Activated CD8-positive, alpha-beta memory T cell treated with anti-CD3 and anti-CD28 coated beads, Interleukin-2, amount 50 U/mL, for 4 hours (primary cell): ENCODE measurements at places on chromosomes 5 and 9.

- DNase-seq = no peak
Observed at GRCh38 chr9:124029617-124030016, 18.0 kb downstream of the LHX2 start.

DNA sequence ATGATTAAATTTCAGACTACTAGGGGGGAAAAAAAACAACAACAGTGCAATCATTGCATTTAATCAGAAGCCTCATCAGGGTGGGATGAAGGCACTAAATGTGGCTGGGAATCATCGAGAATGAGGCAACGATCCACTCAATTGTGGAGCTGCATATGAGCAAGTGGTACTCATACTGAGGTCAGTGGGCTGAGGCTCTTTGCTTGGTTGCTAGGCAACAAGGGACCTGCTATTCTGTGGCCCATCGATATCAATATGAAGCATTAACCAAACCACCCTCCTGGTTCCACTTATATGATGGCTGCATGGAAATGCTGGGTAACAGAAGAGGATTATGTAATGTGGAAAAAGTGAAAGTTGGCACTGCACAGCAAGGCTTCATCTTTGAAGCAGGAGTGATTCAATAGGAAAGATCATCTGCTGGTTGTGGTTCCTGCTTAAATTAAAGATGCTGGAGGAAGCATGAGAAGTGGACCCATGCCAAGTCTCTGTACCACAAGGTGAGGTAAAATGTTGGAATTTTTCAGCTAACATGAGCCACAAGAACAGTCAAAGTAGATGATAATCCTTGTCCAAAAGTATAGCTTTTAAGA is 159.8 kb upstream of the HMHB1 start:
- DNase-seq = no peak

- no peak for DNase-seq
Observed at GRCh38 chr5:111730659-111731382, 26.2 kb downstream of the NREP start.

DNA sequence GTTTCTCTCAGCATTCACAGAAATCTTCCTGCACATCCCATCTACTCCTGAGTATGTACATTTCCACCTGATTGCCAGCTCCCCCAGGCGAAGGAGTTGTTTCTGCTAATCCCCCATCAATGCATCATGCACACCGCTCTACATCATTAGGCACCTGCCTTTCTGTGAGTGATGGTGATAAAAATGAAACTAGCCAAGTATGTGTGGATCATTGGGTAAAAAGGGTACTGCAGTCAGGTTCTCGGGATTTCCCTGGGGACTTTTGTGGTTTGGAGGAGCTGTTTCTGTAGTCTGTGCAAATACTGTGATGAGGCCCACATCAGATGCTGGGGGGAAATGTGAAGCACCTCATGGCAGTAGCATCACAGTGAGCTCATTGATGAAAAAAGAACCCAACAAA is 30.4 kb downstream of the CAMK4 start:
- DNase-seq = peak; percentile 63

- no peak for DNase-seq
Observed at GRCh38 chr5:10355071-10355889, 1.8 kb downstream of the MARCHF6 start.

- DNase-seq = no peak
Observed at GRCh38 chr5:56973473-56973872, 21.6 kb upstream of the MIER3 start.

GRCh38 chr5:168320805-168321204 is 29.4 kb downstream of the WWC1 start:
- DNase-seq = no peak

DNA sequence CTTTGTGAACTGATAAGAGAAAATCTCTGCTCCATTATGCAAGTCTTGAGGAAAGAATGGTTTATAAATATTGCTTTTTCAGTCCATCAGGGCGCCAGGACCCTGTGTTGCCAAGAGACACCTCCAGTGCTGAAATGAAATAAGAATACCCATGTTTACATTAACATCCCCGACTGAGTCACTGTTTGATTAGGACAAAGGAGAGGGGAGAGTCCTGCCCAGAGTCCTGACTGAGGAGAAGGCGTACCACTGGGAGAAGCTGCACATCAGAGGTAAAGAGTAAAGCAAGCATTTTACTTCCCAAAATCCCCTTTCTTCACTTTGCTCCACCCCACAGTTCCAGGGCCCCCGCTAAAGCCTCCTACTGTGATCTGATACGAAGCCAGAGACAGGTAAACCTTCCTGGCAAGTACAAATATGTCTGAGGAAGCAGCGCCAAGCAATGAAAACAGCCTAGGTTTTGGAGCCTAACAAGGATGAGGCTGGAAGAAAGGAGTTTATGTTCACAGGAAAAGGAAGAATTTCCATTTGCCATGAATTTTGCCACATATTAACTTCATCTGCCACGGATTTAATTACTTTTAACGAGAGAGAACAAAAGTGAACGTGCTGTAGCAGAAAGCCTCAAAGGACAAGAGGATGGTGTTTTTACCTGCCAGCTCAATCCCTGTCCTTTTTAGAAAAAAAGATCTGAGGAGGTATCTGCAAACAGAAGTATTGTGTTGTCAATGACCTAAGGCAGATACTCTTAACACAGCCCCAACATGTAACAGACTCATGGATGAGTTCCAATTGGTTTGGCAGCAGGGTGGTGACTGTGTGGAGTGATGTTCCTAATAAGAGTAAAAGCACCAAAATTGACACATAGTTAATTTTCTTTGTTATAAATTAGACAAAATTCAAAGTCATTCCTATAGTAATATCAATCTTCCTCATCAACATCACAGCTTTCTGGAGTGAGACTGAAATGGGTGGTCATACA is 209.4 kb upstream of the TLE4 start:
- DNase-seq = no peak

DNA sequence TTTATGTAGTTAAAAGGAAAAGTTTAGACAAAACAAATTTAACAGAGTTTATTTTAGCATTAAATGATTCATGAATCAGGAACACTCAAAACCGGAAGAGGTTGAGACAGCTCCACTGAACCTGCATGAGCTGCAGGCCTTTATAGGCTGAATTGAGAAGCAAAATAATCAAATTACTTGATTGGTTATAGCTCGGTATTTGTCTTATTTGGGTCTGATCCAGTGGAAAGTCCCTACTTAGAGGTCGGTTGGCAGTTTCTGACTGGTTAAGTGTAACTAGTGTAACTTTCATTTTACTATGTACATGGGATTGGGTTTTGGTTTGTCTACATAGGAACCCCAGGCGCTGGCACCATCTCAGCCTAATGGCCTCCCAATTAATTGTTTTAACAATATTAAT is 74.1 kb upstream of the PIK3R1 start:
- DNase-seq = no peak

DNA sequence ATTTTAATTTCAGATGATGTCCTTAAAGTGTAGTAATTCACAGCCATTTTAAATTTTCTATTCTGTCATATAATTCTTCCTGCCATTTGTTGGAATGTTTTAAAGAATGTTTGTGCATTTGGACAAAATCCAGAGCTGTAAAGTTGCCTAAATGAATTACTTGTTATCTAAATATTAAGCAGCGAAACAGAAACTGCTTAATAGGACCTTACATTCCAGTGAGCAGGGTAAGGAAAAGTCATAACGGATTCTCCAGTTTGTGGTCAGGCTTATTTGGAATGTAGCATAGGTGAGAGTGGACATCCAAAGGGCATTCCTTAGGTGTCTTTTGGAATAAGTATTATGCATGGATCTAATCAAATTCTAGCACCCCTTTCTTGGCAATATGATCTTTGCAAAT is 410.4 kb upstream of the PTPRD start:
- DNase-seq = no peak

- DNase-seq = no peak
Observed at GRCh38 chr5:107302441-107302840, 368.3 kb downstream of the EFNA5 start.

DNA sequence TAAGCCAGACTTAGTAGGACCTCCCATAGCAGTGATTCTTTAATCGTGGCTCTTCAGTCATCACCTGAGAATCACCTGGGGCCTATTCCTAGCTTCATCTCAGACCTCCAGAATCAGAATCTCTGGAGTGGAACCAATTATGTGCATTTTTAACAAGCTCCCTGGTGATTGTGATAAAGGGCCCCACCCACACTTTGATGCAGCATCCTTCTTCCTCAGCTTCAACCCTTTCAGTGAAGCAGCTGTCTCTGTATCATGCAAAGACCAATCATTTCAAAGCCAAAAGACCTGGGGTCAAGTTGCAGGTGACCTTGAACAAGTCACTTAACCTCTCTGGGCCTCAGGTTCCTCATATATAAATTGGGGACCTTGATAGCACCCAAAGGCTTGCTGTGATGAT is 17.1 kb downstream of the FBXO10 start:
- DNase-seq = no peak

DNA sequence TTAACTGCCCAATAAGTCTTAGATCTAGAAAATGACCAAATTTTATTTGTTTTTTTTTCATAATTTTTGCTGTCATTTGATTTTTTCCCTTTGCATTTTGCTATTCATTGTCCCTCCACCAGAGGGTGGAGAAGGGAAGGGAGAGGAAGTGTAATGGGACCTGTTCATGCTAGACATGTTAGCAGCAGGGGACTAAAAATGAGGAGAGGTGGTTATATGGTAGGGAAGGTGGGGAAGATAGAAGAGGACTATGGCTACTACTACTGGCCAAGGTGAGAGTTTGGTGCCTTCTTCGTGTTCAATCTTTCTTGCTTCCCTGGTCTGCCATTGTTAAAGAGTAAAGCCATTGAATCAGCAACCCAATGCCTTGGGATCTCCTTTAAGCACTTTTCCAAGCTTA is 6.4 kb downstream of the GRIA1 start:
- DNase-seq = no peak

- no peak for DNase-seq
Observed at GRCh38 chr5:37088009-37088408, 161.2 kb downstream of the CPLANE1 start.

GRCh38 chr5:133081703-133082102 is 29.9 kb downstream of the HSPA4 start:
- no peak for DNase-seq

GRCh38 chr5:61295365-61295764 is 36.7 kb upstream of the ZSWIM6 start:
- no peak for DNase-seq

DNA sequence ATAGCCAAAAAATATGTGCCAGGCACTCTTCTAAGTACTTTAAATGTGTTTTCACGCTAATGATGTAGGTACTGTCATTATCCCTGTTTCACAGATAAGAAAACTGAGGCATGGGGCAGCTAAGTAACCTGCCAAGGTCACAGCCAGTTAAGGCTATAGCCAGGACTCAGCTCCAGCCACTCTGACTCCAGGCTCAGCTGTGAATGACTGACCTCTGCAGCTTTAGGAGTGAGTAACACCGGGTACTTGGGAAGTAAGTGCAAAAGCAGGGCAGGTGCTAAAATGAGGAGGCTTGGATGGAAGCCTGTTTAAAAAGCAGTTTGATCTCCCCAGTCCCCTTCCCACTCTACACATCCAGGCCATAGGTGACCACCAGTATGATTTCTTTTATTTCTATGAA is 10.6 kb upstream of the SHC3 start:
- DNase-seq = no peak

- DNase-seq = no peak
Observed at GRCh38 chr5:141734501-141735229, 52.6 kb upstream of the ARAP3 start.

DNA sequence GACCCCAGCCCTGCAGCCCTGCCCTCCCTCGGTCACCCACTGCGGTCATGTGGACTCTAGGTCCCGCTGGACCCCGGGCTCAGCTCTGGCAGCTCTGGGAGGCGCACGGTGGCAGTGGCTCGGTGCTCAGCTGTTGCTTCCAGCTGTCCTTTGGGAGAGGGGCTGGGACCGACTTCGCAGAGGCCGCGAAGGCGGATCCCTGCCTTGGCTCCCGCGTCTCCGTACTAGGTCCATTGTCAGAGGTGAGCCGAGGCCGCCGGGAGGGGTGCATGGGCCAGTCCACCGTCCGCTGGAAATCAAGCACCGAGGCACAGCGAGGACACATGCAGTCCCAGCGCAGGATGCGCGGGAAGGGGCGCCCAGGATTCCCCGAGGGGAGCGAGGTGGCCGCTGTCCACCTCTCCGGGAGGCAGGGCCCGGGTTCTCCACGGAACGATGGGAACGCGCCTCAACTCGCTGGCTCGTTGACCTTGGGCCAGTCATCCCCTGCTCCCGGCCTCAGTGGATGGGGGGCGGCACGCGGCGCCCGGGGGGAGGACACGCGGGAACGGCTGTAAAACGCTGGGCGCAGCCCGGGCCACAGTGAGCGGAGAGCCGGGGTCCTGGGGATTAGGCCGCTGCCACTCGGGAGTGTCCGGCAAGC is 732 bp downstream of the GBGT1 start:
- no peak for DNase-seq

DNA sequence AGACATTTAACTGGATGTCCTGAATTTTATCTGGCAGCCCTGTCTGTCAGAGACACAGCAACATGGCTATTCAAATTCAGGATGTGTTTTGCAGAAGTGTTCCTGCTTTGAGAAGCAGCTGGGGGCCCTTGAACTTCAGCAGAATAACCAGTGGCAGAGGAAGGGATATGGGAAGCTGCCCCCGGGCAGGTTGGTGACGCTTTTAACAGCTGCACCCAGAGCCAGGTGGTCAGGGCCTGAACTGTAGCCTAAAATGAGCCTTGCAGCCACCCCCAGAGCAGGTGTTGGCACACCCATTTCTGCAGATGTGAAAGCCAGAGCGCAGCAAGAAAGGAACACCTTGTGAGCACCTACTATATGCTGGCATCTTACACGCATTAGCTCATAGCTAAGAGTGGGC is 128.7 kb upstream of the BOD1 start:
- DNase-seq = no peak

GRCh38 chr9:134200730-134201129 is 36.4 kb upstream of the RNU6ATAC start:
- DNase-seq = no peak

GRCh38 chr9:33868440-33868973 is 51.5 kb downstream of the UBE2R2 start:
- no peak for DNase-seq

DNA sequence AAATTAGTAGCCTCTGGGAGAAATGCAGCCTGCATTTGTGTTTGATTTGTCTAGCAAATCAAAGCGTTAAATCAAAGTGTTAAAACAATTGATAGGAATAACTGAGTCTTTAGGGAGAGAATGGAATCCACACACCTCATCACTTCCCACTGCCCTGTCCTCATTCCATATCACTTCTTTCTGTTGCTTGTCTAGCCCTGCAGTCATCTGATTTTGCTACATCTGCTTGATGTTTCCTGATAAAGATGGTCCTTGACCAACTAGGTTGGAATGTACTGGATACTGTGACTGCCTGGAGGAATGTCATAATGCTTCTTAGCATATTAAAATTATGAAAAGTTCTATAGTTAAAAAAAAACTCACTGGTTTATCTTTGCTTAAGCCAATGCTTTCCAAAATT is 119.9 kb downstream of the DOCK2 start:
- DNase-seq = no peak

DNA sequence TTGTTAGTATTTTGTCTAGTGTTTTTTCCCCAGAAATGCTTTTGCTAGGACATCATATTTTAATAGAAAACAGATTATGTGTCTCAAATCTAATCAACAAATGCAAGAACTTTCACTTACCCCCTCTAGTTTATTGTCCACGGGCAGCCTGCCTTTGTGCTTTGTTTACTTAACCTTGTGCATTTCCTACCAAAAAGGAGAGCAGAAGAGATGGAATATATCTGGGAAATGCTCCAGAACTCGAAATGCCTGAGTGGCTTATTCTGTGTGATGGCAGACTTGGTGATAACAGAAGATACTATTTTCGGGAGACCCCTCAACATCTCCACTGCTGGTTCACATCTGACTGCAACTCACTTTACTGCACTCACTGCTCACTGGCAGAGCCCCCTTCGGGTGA is 33.3 kb upstream of the SPDL1 start:
- DNase-seq = no peak

GRCh38 chr5:180974612-180975315 is 13.9 kb upstream of the BTNL3 start:
- no peak for DNase-seq
